PC-3 (cell line): ENCODE measurements at places on chromosomes 2 and 18. TPM values are rescaled to one million over a fixed set of nuclear protein-coding genes. Genes with fewer than 3 reads are reported as not detected.

DNA sequence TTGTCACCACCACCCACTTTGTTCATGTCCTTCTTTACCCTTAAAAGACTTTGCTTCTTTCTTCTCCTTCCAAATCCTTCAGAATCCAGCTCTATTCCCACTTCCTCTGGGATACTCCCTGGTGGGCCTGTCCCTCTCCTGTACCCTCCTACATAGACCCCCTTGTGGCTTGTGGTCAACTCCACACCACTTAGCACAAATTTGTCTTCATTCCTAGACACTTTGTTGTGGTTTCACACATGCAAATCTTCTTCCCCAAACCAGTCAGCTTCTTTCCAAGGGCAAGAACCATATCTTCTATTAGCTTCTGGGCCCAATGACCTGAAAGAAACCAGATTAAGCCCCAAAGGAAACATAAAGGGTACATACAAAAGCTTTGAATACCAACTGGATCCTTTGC, 342.4 kb downstream of the TNS1 start:
- peaks cover 10% of the 10 kb centered on the region for H3K4me1 ChIP-seq
- DNase-seq = no peak
- no peak overlapping the region for H3K27ac ChIP-seq
- no peak overlapping the region for H3K4me3 ChIP-seq
- H3K36me3 ChIP-seq = no peaks in the 10 kb centered on the region
- H3K27me3 ChIP-seq = 0 out of 2 replicates have a peak, but pooled peaks cover 7% of the 10 kb centered on the region

- DNase-seq = no peak
- no peaks in the 10 kb centered on the region for H3K27me3 ChIP-seq
- H3K27ac ChIP-seq = no peak overlapping the region
- H3K4me3 ChIP-seq = no peak overlapping the region
- H3K36me3 ChIP-seq = no peaks in the 10 kb centered on the region
These were observed 37.4 kb downstream of the MEIS1 start for GRCh38 chr2:66472225-66472843.

SIX2 gene
- total RNA-seq = 26.8 and 27.9 TPM in 2 replicates

DNA sequence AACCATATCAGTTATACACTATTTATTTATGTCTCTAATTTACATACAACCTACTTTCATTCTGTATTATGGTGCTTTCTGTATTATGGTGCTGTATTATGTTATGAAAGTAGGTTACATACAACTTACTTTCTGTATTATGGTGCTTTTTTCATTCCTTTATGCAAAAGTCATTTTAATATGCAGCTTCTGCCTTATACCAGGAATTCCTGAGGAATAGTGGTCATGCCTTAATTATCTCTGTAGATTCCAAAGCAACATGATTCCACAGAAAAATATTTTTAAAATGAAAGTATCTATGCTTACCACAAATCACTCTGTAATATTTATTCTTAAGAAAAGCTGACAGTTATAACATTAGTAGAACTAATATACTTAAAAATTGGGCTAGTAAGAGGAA, 922.0 kb upstream of the NRXN1 start:
- no peaks in the 10 kb centered on the region for H3K27me3 ChIP-seq
- DNase-seq = no peak
- no peak overlapping the region for H3K4me3 ChIP-seq
- H3K4me1 ChIP-seq = no peaks in the 10 kb centered on the region

EVX2 gene
- total RNA-seq = not detected in 2 replicates

DNA sequence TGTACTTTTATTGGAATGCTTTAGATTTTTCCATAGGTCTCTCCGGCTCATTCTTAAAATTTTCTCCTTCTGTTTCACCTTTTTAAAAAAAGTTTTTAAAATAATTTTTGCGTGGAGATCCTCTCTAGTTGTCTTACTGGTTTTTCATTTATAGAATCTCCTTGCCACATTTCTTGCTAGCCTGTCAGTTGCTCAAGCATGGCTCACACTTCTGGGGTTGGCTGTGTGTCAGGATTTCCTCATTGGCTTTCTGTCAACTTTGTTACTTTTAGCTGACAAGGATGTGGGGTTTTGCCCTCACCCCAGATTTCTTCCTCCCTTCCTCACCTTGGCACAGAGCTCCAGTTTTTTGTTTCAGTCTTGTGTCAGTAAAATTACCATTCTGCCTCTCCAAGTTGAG, 124.6 kb downstream of the ZNF407 start:
- no peak overlapping the region for H3K4me3 ChIP-seq
- DNase-seq = peak; percentile 35
- H3K4me1 ChIP-seq = no peaks in the 10 kb centered on the region
- no peak overlapping the region for H3K27ac ChIP-seq
- no peaks in the 10 kb centered on the region for H3K36me3 ChIP-seq

DNA sequence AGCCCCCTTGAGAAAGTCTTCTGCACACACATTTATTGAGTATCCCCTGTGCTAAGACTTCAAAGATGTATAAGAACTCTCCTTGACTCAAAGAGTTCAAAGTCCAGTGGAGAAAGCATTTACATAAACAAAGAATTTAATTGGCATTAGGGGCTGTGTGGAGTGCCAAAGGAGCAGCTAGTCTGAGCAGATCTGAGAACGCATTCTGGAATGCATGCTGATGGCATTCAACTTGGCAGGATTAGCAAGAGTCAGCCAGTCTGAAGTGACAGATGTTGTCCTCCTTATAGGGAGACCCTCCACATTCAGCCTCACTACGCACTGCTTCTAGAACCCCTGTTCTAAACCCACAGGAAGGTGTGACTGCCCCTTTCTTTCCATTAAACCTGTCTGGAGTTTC, 191.5 kb downstream of the RAD51AP2 start:
- H3K36me3 ChIP-seq = no peaks in the 10 kb centered on the region
- H3K27ac ChIP-seq = no peak overlapping the region
- no peak overlapping the region for H3K4me3 ChIP-seq
- no peak for DNase-seq
- no peaks in the 10 kb centered on the region for H3K4me1 ChIP-seq

- no peak for DNase-seq
- no peaks in the 10 kb centered on the region for H3K4me1 ChIP-seq
- H3K4me3 ChIP-seq = no peak overlapping the region
- H3K27me3 ChIP-seq = no peaks in the 10 kb centered on the region
- no peak overlapping the region for H3K27ac ChIP-seq
These were observed 26.7 kb downstream of the FBLN7 start for GRCh38 chr2:112164876-112165275.

GRCh38 chr2:179348906-179349305, 84.3 kb upstream of the SESTD1 start:
- H3K4me1 ChIP-seq = peaks cover 9% of the 10 kb centered on the region
- H3K36me3 ChIP-seq = no peaks in the 10 kb centered on the region
- H3K27ac ChIP-seq = no peak overlapping the region
- H3K27me3 ChIP-seq = no peaks in the 10 kb centered on the region

DNA sequence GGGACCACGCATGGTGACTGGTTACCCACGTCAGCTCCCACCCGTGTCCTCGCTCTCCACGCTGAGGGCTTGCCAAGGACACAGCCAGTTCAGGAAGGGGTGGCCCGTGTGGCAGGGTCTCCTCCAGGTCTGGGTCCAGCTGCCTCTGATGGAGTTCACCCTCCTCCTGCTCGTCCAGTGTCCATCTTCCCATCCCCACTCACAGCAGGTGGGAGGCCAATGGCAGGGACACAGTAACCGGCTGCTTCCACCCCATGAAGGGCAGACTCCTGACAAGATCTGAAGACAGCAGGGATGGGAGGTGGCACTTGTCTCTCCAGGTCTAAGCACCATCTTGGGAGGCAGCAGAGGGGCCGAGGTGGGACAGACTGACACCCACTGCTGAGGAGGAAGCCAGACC, 106.4 kb downstream of the NDUFA10 start:
- DNase-seq = no peak
- no peak overlapping the region for H3K4me3 ChIP-seq
- H3K4me1 ChIP-seq = no peaks in the 10 kb centered on the region
- no peaks in the 10 kb centered on the region; the same call in 1 of the 2 replicates for H3K36me3 ChIP-seq
- H3K27ac ChIP-seq = no peak overlapping the region
- H3K27me3 ChIP-seq = no peaks in the 10 kb centered on the region

LYPD6B gene
- 1.9 and 2.0 TPM in 2 replicates for total RNA-seq

HRH4 gene
- not detected in 2 replicates for total RNA-seq

DYNAP gene
- not detected in 2 replicates for total RNA-seq

DNA sequence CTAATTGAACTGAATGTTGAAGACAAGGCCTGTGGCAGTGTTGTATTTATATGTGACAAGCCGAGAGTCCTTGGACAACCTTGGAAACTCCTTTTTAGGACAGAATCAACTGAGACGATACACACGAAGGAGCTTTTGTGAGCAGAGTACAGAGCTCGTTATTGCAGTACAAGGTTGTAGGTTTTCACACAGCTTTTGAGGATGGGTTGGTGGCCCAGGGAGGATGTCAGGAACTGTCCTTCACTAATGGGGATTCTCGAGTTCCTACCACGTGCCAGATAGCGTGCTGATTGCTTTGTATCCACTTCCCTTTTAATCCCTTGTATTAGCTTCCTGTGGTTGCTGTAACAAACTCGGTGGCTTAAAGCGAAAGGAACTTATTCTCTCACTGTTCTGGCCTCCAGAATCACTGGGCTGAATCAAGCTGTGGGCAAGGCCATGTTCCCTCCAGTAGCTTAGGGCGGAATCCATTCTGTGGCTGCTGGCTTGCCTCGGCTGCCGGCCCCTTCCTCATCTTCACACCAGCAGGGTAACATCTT, 20.2 kb downstream of the INPP4A start:
- H3K36me3 ChIP-seq = no peaks in the 10 kb centered on the region
- no peak overlapping the region for H3K4me3 ChIP-seq
- no peak for DNase-seq
- no peaks in the 10 kb centered on the region for H3K27me3 ChIP-seq
- no peak overlapping the region for H3K27ac ChIP-seq

DNA sequence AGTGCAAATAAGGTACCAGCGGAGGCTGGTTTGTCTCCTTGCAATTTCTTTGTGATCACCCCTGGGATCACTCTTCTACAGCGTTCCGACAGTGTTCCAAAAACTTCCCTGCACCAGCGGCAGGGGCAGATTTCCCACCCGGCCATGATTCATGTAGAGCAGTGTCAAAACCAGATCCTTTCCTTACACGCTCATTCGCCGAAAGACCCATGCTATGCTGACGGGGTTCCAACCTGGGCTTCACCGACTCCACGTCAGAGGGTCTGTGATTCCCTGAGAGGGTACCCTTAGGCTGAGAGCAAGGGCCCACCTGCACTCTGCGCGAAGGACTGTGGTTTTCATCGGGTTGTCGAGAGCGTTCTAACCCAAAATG, 423 bp upstream of the TTC27 start:
- peaks cover 11% of the 10 kb centered on the region for H3K36me3 ChIP-seq
- DNase-seq = peak; percentile 23
- H3K27ac ChIP-seq = no peak overlapping the region
- no peaks in the 10 kb centered on the region for H3K27me3 ChIP-seq

- DNase-seq = no peak
- H3K27me3 ChIP-seq = peaks cover 5% of the 10 kb centered on the region; the same call in 1 of the 2 replicates
- H3K36me3 ChIP-seq = no peaks in the 10 kb centered on the region
- no peaks in the 10 kb centered on the region for H3K4me1 ChIP-seq
These were observed 353.5 kb upstream of the RGPD4 start for GRCh38 chr2:107473150-107473549.

SATB2 gene
- 3.0 and 5.1 TPM in 2 replicates for total RNA-seq

DNA sequence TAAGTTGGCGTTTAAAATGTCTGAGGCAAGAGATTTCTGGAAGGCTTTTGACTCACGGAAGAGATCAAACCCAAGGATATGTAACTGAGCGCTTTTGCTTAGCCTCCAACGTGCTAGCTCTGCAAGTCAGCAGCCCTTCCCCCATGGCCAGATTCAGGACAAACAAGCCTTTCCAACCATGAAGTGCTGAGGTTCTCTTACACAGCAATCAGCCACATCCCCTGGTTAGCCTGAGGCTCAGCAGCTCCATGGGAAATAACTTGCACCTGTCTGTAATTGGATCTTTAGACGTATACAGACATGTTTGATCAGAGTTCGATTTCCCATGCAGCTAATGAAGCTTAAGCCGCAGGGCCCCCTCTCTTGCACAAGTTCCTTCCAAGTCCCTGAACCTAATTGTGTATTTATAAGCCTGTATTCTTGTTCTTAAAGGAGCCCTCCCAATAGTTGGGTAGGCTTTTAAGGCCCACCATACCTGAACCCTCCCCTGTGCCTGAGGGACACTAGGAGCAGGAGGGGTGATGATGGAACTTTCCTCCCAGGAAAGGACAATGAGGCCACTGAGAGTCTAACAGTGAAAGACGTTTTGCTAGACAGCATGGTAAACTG, 2.1 kb upstream of the TMEM131 start:
- H3K4me1 ChIP-seq = peaks cover 25% of the 10 kb centered on the region
- H3K36me3 ChIP-seq = no peaks in the 10 kb centered on the region
- no peaks in the 10 kb centered on the region for H3K27me3 ChIP-seq
- no peak for DNase-seq
- H3K27ac ChIP-seq = no peak overlapping the region

GRCh38 chr2:192236136-192236535, 41.4 kb upstream of the TMEFF2 start:
- H3K27ac ChIP-seq = no peak overlapping the region
- no peaks in the 10 kb centered on the region for H3K36me3 ChIP-seq
- DNase-seq = peak; percentile 37
- H3K4me1 ChIP-seq = 0 out of 2 replicates have a peak, but pooled peaks cover 5% of the 10 kb centered on the region
- no peak overlapping the region for H3K4me3 ChIP-seq
- 0 out of 2 replicates have a peak, but pooled peaks cover 7% of the 10 kb centered on the region for H3K27me3 ChIP-seq

- H3K4me1 ChIP-seq = peaks cover 7% of the 10 kb centered on the region
- H3K36me3 ChIP-seq = no peaks in the 10 kb centered on the region
- no peak overlapping the region for H3K4me3 ChIP-seq
- H3K27ac ChIP-seq = no peak overlapping the region
These were observed 166.6 kb upstream of the TANK start for GRCh38 chr2:160993654-160994061.

DNA sequence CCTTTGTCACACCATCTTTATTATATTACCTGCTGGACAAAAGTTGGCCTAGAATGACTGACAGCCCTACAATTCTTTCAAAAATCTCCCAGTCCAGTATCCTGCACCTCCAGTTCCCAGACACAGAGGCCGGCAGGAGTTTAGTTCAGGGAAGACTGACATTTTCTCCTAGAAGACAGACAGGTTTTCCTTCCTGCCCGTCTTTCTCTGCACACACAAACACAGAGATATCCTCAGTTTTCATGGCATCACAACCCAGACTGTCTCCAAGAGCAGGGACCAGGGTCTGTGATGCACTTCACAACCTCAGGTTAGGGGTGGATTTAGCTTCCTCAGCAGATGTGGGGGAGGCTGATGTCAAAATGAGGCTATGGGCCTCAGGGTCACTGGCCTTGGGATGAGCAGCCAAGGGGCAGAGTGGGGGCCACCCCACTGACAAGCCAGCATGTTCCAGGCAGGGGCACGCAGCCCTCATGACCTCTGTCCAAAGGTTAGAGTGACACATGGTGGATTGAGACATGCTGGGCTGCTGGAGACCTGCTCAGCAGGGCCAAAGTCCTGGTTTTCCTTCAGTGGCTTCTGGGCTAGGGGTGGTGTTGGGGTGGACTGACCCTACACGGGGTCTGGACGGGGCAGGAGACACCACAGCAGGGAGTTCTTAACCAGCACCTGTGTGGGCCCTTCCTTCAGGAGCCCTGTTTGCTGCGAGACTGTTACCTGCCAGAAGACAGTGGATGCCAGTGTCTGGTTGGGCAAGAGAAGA, 70.5 kb downstream of the SFXN5 start:
- no peak overlapping the region for H3K27ac ChIP-seq
- H3K27me3 ChIP-seq = no peaks in the 10 kb centered on the region
- H3K4me1 ChIP-seq = peaks cover 12% of the 10 kb centered on the region
